Upper lobe of left lung (tissue), 6 donors: ENCODE measurements at places on chromosomes 3 and 15.

- DNase-seq, result peak; percentile 81
Observed at GRCh38 chr3:126245811-126246727, 65.7 kb upstream of the ALDH1L1 start.

- no peak for DNase-seq
Observed at GRCh38 chr15:68543165-68544008, 35.4 kb upstream of the CORO2B start.

DNA sequence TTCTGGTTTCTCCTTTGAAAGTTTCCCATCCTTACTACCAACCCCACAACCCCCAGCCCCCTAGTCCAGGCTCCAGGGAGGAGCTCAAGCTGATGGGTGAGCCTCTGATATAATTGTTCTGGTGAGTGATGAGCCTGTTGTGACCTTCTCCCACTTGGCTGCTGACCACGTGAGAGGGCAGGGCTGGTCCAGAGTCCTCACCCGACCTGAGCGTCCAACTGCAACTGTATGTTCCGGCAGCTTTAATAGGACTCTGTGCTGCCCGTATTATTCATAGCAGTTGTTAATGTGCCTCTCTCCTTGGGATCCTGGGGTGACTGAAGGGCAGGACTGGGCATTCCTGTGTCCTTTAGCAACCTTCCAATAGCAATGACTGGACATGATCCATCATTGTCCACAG lies 56.2 kb downstream of the B3GNT5 start:
- no peak for DNase-seq

DNA sequence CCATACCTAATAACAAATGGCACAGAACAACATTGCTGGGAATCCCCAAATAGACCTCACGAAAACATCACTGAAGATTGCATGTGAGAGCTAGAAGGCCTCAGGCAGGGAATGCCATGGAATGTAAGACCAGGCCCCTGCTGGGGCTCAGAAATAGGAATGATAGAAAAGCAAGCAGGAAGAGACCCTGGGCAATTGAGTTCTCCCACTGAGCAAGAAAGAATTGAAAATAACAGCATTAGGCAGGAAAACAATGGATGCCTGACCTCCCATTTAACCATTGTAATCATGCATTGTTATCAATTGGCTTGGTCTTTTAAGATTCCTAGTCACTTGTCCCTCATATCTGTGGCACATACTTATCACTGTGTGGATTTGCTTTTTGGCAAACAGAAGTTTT lies 581.6 kb downstream of the FHIT start:
- DNase-seq, result no peak

DNA sequence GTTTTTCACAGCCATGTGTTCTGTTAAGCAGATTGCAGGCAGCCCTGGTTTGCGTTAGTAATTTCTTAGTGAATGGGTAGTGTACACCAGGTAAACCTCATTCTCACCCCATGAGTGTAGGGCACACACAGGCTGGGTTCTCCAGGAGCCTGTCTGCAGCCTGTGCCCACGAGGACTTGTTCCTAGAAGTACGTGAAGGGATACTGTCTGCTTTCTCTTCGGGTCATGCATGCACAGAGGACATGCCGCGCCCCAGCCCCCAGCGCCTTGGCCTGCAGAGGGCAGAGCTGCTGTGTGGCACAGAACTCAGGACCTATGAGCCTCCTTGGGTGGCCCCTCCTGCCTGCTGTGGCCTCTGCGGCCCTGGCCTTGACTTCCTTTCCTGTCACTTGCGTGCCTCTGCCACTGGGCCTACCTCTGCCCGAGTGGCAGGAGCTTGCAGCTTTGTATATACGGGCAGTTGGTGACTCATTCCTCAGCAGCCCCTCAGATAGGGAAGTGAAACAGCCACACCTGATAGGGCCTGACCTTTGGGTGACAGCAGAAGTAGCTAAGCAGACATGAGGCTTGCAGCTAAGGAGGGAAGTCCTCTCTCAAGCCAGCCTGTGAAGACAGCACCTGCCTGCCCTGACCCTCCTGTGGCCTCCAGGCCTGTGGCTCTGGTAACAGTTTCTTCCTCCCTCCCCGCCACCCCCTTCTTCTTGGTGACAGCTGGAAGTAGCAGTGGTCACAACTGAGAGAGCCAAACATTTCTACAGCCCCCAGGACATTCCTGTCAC lies 19.5 kb downstream of the PPCDC start:
- DNase-seq, result peak; percentile 97

DNA sequence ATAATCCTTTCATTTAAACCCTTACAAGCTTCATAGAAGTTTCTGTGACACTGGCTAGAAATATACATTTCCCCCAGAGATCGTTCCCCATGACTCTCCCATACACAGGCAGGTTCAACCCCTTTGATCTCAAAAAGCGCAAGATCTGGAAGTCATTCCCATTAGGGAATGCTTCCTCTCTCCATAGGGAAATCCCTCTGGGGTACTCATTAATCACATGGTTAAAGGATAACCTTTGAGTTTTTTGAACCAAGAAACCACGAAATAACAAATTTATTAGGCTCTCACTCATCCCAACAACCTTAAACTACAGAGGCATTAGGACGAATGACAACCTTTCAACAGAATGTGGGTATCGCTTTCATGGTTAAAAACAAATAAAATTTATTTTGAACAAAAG lies 211.9 kb upstream of the PRICKLE2 start:
- no peak for DNase-seq

- DNase-seq, result no peak
Observed at GRCh38 chr3:69065318-69065964, 13.3 kb upstream of the TMF1 start.

- no peak for DNase-seq
Observed at GRCh38 chr3:115293321-115293720, 146.2 kb upstream of the ZBTB20 start.
